ENCODE measurements at places on chromosomes 5 and 9.

GRCh38 chr5:58503390-58504046 is 12.3 kb downstream of the GAPT start:
- no peak for DNase-seq

- no peak for DNase-seq
Observed at GRCh38 chr9:589723-590122, 251.8 kb upstream of the DMRT1 start.

- DNase-seq: no peak
Observed at GRCh38 chr5:5533927-5534326, 111.5 kb downstream of the ICE1 start.

DNA sequence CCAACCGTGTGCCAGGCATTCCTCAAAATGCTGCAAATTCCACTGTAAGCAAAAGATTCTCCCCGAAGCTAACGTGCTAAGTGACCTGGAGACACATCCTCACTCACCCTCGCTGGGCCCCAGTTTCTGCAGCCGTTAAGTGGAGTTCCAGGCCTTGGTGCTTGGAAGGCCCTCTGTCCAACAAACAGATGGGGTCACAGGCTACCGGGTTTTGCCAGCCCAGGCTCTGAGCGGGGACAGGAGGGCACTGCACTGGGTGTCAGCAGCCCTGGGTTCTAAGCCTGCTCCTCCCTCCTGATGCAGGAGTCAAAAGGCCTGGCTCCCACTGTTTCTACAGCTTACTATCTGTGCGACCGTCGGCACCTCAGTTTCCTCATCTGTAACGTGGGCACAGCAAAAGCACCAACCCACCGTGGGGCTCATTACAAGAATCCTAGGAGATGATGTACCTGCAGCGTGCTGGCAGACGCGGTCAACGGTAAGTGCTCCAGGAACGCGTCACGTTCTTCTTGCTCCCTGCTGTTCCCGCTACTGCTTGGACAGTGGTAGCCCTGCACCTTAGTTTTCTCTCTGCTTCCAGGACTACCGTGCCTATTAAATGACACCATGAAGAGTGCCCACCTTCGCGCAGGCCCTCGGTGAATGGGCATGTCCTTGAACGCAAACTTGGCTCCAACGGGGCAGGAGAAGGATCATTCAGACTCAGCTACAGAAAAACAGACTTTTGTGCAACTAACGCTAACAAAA is 84.8 kb downstream of the ADAMTS2 start:
- no peak for DNase-seq

DNA sequence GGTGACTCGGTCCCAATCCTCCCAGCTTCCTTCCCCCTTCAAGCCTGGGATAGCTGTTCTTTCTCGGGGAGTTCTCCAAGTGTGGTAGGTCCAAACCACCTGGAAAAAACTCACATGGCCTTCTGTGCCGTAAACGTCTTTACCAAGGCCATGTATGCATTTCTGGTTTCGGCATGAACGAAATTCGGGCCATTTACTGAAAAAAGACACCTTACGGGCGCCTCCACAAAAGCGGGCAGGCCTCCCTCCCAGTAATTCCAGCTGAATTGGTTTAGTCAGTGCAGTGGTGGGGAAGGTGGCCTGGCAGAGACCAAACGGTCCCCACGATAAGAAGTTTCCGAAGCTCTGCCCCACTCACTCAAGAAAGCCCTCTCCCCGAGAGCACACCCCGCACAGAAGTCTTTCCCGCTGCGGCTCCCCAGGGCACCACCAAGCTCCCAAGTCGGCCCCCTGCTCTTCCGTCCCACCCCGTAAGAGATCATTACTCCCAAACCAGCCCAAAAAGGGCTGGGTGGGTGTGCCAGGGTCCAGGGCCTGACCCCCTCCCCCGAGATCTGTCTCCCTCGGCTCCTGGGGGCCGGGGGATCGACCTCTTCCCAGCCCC is 86.3 kb upstream of the MELK start:
- DNase-seq: peak; percentile 36

- DNase-seq: no peak
Observed at GRCh38 chr9:97788763-97789663, 64.0 kb upstream of the FOXE1 start.

- no peak for DNase-seq
Observed at GRCh38 chr9:87739546-87739945, 13.6 kb downstream of the CTSL start.

DNA sequence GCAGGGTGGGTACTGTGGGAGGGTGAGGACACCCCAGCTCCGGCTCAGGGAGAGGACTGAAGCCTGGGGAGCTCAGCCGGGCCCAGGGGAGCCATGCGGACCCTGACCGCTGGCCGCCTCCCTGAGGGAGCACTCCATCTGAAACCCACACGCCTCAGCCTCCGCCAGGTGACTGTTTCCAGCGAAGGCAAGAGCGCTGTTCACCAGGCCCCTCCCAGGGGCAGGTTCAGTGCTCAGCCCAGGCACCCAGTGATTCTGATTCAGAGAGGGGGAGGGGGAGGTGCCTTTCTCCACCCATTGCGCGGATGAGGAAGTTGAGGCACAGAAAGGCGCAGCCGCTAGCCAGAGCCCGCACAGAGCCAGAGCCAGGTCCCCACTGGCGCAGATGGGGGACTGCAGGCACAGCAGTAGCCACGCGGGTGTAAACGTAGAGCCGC is 27.0 kb downstream of the ADGRD2 start:
- DNase-seq: peak; percentile 32

GRCh38 chr9:79719021-79719420 is 147.3 kb downstream of the TLE4 start:
- no peak for DNase-seq

DNA sequence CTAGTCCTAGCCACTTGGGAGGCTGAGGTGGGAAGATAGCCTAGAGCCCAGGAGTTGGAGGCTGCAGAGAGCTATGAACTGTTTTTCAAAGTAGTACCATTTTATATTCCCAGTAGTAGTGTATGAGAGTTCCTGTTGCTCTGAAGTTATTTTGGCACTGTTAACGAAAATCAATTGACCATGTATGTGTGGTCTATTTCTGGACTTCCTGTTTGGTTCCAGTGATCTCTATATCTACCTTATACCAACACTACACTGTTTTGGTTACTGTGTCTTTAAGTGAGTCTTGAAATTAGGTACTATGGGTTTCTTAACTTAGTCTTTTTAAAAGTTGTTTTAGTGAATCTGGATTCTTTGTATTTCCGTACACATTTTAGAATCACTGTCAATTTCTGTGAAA is 13.6 kb downstream of the SLF1 start:
- no peak for DNase-seq

DNA sequence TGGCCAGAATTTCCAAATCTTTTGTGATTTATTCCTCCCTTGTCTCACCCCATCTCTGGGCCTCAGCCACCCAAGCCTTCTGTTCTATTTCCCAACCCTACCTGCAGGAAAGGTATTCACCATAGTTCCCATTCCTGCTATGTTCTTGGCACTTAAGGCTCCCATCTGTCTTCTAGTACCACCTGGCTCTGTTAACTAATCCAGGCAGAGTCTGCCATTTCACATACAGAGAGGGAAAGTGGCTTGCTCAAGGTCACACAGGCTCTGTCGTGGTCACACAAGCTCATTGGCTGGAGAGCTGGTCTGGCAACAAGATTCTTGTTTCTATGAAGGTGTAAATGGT is 35.2 kb downstream of the COL27A1 start:
- no peak for DNase-seq

DNA sequence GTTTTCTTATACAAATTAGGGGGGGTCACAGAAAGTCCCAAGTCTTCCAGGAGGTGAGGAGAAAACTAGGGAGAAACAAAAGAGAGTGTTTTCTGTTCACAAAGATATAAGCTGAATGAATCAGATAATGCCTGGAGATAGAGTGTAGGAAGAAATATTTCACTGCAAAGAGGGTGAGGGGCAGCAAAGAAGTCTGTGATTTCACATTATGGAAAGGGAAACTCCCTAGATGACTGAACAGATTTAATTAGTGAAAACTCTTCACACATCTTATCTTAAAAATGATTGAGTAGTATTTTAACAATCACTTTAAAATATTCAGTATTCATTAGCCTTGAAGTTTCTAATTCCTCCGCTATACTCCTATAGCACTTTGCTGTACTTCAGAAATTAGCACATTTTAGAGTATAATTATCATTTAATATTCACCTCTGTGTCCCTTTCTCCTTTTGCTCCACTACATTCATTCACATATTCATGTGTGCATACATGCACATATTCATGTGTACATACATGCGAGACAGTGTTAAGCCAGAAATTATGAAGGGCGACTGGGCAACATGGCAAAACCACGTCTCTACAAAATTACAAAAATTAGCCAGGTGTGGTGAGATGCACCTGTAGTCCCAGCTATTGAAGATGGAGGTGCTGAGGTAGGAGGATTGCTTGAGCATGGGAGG is 332.2 kb downstream of the HTR1A start:
- no peak for DNase-seq

- DNase-seq: no peak
Observed at GRCh38 chr9:127135056-127135745, 12.8 kb upstream of the ANGPTL2 start.

- DNase-seq: no peak
Observed at GRCh38 chr5:124655251-124655917, 91.1 kb downstream of the ZNF608 start.

GRCh38 chr5:35129921-35130485 is 82.3 kb upstream of the AGXT2 start:
- no peak for DNase-seq

GRCh38 chr9:76868897-76869296 is 37.0 kb downstream of the PRUNE2 start:
- no peak for DNase-seq

GRCh38 chr9:134489621-134490408 is 151.8 kb upstream of the COL5A1 start:
- DNase-seq: no peak

- DNase-seq: no peak
Observed at GRCh38 chr5:32932241-32932935, 221.3 kb downstream of the NPR3 start.

DNA sequence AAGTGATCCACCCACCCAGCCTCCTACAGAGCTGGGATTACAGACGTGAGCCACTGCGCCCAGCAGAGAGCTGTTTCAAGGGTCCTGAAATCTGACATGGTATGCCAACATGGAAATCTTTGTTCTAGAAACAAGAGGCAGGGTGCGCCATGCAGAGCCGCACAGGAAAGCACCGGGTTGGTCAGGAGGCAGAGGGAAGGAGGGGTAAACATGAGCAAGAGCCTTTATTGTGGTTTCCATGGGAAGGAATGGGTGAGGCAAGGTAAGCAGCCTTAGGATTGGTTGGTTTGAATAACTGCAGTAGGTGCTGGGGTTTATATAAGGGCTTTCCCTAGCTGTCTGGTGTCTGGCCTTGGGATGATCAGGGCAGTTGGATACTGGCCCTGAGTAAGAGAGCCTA is 5.5 kb upstream of the EXOSC2 start:
- DNase-seq: no peak

DNA sequence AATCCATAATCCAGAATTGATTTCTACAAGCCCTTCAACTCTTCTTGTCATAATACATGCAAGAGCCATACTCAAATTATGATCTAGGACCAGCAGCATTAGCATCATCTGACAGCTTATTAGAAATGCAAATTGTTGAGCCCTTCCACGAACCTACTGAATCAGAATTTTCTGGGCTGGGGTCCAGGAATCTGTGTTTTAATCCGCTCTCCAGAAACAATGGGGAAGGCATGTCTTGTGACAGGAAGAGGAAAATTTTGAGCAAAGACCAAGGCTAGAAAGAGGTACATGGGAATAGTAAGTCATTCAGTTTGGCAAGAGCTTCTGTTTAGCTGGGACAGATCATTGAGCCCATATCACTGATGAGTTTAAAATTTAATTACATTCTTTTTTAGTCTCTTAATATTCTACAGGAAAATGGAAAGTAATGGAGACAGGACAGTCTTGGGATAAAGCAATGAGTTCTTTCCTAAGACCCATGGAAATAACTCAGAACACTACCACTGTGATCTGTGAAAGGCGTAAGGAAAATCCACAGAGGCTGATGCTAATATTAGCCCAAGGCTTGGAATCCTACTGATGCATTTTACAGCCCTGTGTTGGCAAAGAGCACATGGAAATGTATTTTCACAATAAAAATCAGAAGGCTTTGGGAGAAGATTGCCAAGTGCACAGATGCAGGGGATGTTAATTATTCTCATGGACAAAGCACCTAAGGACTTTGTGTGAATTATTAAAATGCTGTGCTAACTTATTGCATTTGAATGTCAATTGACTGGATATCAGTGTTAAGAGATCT is 73.7 kb upstream of the STK32A start:
- DNase-seq: no peak

DNA sequence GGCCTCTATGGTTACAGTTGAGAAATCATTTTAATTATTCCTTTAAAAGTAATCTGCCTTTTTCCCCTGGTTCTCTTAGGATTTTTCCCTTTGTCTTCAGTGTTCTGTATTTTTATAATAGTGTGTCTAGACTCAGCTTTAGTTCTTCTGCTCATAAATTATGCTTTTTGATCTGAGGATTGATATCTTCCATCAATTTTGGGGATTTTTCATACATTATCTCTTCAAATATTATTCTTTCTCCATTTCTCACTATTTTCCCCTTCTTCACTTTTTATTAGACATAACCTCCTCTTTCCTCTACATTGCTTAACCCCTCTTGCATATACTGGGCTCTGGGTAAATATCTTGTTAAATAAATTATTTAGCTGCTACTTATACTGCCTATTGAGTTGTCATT is 36.3 kb upstream of the IL13 start:
- DNase-seq: no peak

DNA sequence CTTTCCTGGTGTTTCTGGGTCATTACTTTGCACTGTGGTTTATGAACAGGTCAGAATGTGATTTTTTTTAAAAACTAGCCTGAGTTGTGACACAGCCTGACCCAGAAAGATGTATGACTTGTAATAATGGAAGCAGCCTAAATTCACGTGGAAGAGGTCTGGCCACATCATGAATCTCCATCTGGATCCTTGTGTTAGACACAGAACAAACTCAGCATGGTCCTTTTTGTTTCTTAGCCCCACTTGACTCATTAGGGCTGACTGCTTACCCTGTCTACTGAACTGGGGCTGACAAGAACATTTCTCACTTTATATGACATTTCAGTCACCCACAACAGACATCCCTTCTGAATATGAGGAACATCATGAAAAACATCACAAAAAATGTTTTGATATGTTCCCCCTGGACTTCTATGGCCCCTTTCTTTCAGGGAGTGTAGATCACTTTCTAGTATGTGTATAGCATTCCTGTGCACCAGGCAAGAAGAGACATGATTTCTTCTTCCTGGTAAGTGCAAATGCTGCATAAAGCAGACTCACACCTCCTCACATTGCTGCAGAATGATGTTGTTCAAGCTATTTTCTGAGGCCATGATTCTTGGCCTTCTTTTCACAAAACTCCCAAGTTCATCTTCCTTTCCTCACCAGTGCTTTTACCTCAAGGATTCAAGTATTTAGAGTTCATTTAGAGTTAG is 52.3 kb downstream of the ZNF622 start:
- no peak for DNase-seq

GRCh38 chr5:94538260-94538659 is 80.1 kb downstream of the KIAA0825 start:
- no peak for DNase-seq

GRCh38 chr9:93456504-93456903 is 3.1 kb upstream of the FAM120AOS start:
- DNase-seq: peak; percentile 52

GRCh38 chr5:163619951-163620350 is 114.5 kb downstream of the MAT2B start:
- no peak for DNase-seq
